WERI-Rb-1 (cell line): ENCODE measurements at places on chromosomes 7 and 10.

DNA sequence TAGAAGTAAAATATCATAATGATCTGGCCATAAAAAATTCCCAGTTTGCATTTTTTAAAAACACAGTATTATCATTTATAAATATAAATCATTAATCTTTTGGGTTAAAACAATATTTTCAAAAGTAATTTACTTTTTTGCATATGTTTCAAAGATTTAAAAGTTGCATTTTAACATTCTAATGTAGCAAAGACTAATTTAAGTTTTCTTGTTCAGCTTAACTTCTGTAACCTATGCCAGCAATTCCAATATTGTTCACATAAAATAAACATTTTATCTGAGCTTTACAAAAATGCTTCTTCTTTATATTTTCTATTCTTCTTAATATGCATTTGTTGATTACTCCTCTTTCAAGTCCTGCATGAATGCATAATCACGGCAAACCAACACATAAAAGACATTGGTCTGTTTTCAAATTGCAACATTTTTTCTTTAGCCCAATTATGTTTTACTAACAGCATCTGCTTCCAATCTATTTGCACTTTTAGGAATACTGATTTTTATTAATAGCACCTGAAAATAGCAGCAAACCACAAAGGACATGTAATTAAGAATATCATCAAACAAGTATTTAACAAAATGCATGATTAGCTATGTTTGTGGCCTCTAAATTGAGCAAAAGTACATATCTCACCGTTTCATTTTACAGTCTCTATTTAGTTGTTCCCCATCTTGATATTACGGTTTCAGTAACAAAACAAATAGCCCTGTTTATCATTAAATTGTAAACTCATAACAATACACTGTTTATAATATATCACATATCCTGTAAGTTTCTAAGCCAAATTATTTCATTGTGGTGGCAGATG is 286.9 kb upstream of the NFE2L3 start:
- DNase-seq = no peak

DNA sequence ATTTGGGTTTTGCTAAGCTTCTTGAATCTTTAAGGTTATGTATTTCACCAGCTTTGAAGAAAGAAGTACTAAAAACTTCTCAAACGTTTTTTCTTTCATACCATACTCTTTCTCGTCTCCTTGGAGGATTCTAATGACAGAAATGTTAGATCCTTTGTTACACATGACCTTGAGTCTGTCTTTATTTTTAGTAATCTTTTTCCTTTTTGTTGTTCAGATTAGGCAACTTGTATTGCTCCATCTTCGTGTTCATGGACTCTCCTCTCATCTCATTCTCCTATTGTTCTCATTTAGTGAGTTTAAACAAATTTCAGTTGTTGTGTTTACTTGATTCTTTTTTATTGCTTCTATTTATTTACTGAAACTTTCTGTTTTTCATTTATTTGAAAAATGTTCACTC is 73.7 kb downstream of the WDFY4 start:
- no peak for DNase-seq

- DNase-seq = no peak
These were observed 50.0 kb upstream of the FRMD4A start for GRCh38 chr10:14380746-14381145.

DNA sequence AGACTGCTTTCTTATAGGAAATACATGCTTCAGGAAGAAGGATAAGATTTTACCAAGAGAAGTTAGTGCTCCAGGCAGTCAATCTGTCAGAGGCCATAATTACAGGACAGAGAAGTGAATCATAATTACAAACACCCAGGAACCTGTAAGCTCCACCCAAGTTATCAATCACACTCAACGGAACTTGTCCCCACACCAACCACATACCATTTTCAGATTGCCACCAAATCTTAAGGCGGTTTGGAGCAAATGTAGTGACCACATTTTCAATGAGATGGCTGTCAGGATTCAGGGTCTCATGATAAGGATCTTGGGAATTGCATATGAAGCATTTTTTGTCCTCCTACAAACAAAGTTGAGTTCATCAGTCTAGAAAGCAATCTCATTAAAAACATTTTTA is 4.8 kb downstream of the LAMB1 start:
- DNase-seq = no peak

- DNase-seq = no peak
These were observed 53.0 kb upstream of the MAGI2 start for GRCh38 chr7:79506481-79506880.

DNA sequence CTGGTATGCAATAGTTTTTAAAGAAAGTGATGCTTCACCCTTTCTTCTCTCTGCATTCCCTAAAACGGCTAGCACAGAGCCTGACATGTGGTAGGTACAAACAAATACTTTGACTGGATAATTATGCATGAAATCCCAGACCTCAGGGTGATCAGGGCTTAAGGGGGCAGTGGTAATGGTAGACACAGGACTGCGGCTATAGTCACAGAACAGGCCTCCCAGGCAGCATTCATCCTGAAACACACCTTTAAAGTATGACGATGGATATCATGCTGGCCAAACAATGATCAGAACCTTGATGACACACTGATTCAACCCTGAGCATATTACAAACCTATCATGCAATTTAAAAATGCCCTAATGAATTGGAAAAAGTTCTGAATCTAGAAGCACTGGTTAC is 110.8 kb downstream of the PIP4K2A start:
- no peak for DNase-seq

DNA sequence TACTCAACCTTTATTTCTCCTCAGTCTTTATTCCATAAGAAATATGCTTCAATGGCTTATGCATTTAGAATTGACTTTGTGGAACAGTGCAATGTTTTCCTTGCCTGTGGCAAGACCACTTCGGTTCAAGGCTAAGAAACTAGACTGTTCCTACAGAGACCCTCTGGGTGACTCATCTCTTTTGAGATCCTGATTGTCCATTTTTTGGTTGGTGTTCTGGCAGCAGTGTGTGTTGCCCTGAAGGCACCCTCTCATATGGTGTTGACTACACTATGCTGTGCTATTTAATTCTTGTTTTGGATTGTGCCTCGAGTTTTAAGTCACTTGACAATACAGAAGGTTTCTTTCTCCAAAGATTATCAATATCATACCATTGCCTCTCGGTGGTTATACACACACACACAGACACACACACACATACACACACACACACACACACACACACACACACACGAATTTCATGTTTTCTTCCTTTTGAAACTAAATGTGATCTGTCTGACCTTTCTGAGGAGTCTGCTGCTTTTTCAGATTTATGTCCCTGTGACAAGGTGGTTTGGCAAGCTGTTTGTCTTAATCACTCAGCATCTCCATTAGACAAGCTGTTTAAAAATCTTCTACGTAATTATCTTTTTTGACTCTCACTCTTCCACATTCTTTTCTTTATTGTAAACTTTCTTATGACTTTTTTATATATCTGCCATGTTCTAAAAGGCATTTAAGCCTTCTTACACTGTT is 187.2 kb downstream of the VTI1A start:
- no peak for DNase-seq

- DNase-seq = no peak
These were observed 169.6 kb downstream of the CCSER2 start for GRCh38 chr10:84497978-84498377.

- no peak for DNase-seq
These were observed 562 bp downstream of the TMEM243 start for GRCh38 chr7:87218796-87219544.

GRCh38 chr10:30671026-30671616 is 41.6 kb upstream of the LYZL2 start:
- DNase-seq = peak; percentile 29

- DNase-seq = no peak
These were observed 90.3 kb downstream of the GLCCI1 start for GRCh38 chr7:8058852-8059251.

GRCh38 chr10:78806681-78807221 is 262.0 kb upstream of the ZMIZ1 start:
- DNase-seq = no peak

- DNase-seq = no peak
These were observed 57.5 kb downstream of the ADD3 start for GRCh38 chr10:110065269-110065668.

- no peak for DNase-seq
These were observed 274.0 kb downstream of the FRMD4A start for GRCh38 chr10:14056610-14057332.

DNA sequence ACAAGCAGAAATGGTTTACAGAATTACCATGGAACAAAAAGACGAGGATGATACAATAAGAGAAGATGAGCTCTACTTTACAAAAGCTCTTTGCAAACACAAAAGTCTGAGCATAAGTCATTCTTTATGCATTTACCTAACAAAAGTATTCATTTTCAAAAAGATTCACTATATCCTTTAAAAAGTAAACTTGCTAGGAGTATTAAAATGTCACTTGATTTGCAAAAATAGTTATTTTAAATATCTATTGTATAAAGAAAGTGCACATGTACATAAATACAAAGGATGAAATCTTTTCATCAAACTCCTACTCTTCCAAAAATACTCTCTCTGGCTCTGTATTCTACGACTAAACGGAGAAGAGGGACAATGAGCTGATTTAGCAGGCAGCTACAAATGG is 146.4 kb upstream of the STEAP1 start:
- DNase-seq = no peak

GRCh38 chr10:42836771-42837468 is 54.3 kb downstream of the BMS1 start:
- peak; percentile 14 for DNase-seq

DNA sequence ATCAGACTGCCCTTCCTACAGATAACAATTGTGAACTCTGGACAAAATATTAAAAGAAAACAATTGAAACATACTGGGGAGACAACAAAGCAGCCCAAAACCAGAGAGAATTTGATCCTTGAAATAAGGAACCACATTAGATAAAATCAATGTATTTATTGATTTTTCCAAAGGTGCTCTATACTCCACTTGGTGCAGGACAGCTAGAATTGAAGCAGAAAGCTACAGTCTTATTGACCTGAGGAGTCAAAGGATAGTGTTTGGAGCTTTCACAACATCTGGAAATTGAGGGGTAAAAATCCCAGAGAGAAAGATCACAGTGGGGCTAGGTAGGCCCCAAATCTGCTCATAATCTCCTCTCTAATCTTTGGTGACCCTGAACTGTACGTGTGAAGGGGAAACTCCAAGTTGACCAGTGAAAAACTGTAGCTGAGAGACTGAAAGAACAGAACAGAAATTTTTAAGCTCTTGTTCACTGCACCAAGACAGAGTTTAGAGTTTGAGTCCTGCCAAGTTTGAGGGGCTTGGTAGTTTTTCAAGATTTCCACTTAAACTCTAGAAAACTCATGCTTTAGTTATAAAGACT is 70.2 kb downstream of the SAMD9 start:
- no peak for DNase-seq

- no peak for DNase-seq
These were observed 16.4 kb downstream of the FAM241B start for GRCh38 chr10:69646185-69647060.

- no peak for DNase-seq
These were observed 129.9 kb downstream of the ABCA13 start for GRCh38 chr7:48301201-48301600.

- no peak for DNase-seq
These were observed 306.2 kb upstream of the LRRN3 start for GRCh38 chr7:110784749-110785148.

GRCh38 chr10:20990604-20991003 is 93.5 kb upstream of the NEBL start:
- peak; percentile 6 for DNase-seq

DNA sequence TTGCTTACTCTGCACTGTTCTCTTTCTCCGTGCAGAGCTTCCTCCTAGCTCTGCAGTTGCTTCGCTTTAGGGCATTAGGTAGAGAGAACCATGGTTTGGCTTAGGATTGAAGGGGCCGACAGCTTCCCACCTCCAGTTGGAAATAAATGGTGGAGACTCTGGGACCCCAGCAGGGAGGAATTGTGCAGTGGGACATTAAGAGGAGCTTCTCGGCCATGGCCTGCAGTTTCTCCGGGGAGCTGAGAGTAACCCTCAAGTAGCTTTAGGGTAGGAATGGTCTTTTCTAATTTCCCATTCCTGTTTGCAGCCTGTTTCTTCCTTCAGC is 1.2 kb downstream of the SUFU start:
- no peak for DNase-seq

DNA sequence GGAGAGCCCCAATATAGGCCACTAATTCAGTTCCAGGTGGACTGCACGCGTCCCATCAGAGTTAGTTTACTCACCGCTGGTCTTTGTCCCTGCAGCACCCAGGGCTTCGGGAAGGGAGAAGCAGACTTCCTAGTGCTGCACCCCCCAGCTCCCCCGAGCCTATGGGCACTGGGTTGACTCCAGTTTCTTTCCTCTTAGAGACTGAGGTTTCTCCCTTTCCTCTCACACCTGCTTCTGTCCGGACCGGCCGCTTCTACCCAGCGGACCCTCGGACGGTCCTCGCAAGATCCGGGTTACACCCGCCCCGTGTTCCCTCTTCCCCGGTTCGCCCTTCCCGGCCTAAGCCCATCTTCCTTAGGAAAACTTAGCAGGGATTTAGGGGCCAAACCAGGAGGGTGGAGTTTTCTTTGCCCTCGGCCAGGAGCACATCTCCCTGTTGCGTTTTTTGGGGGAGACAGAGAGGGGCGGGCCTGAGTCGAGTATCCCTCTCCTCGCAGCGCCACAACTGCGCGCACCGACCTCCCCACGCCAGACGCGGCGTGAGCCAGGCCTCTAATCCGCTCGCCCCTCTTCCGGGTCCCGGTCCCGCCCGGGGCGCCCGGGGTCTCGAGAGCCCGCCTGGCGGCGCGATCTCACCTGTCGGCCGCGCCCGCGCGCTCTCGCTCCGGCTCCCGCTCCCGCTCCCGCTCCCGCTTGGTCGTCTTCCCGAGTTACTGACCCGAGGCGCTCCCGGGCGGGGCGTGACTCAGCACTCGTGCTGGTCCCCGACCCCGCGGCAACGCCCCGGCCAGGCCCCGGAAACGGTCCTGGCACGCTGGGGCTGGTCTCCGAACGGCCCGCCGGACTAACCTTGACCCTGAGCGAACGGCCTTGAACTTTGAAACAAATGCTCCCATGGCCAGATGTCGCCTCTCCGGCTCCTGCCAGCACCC is at the start of gene AIFM2:
Gene AIFM2 (minus strand): TSS at position 728 of the 932 bp plus-strand sequence. CDS start 8,741 bp downstream, outside the sequence.
- peak; percentile 74 for DNase-seq

DNA sequence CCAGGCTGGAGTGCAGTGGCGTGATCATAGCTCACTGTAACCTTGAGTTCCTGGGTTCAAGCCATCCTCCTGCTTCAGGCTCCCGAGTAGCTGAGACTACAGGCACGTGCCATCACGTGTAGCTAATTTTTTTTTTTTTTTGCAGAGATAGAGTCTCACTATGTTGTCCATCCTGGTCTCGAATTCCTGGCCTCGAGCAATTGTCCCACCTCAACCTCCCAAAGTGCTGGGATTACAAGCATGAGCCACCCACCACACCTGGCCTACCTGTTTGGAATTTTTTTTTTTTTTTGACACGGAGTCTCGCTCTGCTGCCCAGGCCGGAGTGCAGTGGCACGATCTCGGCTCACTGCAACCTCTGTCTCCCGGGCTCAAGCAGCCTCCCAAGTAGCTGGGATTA is 117.1 kb upstream of the PARD3 start:
- DNase-seq = no peak

GRCh38 chr7:446289-446935 is 73.2 kb downstream of the PDGFA start:
- DNase-seq = no peak

GRCh38 chr7:137204246-137204645 is 139.3 kb downstream of the PTN start:
- DNase-seq = no peak
